NCI-H1105 treated with DMSO at 0.1 percent for 48 hours (cell line): ENCODE measurements at places on chromosomes 2 and 18.
A peak's percentile ranks its signal among the peaks of the same experiment; 100 is the strongest.

GRCh38 chr2:217223222-217223930, 363.5 kb upstream of the TNP1 start:
- no peak for DNase-seq

- no peak for DNase-seq
Measured at GRCh38 chr2:172093416-172094293, 8.3 kb downstream of the DLX1 start.

DNA sequence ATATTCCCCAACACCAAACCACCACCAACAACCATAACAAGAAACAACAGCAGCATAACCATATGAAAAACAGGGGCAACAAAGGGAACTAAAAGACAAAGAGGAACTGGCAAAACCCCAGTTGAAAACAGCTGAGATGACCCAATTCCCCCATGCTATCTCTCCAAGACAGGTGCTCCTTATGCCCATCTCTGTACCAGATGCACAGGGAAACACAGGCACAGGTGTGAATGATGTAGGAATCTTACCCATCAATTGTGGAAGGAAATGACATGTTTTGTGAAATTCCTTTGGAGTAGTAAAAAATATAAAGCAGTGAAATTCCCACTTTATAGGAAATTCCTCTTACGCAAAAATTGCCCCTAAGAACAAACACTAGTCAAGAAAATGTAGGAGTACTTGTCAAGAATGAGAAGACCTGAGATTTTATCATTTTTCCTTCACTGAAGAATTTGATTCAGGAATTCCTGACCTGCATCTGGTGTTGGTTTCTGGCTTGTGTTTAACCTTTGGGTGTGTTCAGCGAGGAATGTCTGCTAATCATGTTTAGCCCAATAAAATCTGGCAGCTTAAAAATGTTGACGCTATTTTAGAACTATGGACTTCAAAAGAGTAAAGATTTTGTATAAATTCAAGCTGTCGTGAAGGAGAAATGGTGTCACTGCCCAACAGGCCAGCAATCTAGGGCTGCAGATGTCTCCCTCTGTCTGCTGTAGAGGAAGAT, 67.7 kb upstream of the ARHGAP28 start:
- DNase-seq, result no peak

GRCh38 chr18:48129621-48130082, 199.2 kb upstream of the SMAD2 start:
- DNase-seq, result peak; percentile 44

DNA sequence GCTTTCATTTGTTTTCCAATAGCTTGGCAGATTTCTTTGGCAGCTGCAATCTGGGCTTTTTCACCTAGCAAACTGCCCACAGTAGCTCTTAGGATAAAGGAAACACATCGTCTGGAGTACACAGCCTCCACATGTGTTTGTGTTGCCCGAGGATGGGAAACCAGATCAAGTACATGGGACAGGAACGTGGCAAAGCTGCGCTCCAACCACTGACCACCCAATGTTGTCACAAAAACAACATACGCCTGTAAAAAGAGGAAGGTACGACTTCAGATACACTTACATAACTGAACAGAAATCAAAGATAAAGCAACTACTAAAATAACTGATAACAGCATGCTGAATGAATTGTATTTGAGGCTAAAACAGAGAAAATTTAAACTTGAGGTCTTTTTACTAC, 15.5 kb downstream of the HEATR5B start:
- DNase-seq, result no peak

DNA sequence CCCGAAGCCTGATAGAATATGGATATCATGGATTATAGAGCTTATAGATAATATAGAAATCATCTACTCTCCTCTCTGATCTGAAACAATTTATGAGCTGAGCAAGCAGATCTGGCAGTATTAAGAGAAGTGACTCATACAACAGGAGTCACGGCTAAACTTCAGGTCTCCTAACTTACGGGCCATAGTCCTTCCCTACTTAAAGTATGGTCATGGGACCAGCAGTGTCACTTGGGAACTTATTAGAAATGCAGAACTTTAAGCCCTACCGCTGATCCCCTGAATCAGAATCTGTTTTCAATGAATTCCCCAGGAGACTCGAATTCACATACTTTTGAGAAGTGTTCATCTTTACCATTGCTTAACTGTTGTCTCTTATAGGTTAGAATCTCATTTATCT, 195.7 kb upstream of the FANCL start:
- no peak for DNase-seq

DNA sequence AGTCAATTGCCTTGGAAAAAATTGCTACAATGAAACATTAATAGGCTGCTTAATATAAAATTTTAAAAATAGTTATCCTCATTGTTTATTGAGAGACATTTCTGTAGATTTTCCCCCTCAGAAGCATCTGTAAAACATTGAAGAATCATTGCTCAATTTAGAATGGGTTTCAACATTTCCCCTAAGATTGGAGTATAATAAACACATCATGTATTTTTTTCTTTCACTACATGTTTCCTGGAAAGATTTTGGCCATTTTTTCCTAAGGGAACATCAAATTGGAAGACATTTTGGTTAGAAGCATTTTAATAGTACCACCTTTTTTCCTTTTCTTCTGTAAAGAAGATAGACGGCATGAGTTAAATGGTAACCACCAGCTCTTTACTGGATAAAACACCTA, 443.2 kb upstream of the SPHKAP start:
- DNase-seq, result no peak

GRCh38 chr18:10013621-10014543, 100.1 kb downstream of the VAPA start:
- DNase-seq, result no peak

DNA sequence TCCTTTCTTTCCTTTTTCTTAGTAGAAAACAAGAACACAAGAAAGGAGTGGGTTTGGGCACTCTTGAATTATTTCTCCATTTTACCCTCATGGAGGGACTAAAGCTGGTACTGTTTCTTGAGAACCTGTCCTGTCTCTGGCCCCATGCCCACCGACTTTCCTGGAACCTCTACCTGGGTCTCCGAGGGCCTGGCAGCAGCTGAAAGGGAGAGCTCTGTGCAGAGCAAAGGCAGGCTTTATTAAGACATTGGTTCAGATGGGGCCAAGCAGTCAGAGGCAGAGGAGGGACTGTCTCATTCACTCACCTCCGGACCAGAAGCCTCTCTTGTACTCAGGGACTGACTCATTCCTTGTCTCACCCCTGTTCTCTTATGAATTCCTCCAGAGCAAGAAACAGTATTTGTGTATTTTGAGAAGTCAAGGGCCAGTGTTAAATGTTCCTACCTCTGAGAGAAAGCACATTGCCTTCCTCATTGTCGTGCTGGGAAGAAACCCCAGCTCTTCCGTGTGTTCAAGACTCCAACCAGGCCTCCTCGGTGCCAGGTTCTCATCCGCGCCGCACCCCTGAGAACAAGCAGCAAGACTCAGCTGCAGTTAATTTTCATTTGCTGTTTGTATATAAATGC, 201.9 kb upstream of the NT5C1B start:
- no peak for DNase-seq

- DNase-seq, result no peak
Measured at GRCh38 chr2:240174496-240174895, 34.0 kb upstream of the OTOS start.

DNA sequence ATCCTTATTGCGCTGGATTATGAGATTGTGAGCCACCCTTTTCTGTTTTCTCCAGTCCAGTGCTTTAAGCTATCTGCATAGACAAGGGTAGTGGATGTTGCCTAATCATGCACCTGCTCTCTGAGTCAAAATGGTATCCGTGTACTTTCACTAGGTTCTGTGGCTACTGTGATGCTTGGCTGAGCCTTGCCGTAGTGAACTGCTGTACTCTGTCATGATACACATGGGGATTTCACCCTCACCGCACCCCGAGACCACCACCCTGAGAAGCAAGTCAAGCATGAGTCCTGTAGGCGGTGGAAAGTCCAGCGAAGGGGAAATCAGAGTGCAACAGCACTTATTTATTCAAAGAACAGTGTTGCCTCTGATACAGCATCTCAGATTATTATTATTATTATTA, 55.0 kb downstream of the ARHGAP25 start:
- no peak for DNase-seq

- DNase-seq, result peak; percentile 23
Measured at GRCh38 chr2:19722531-19722971, 179.2 kb downstream of the TTC32 start.

- no peak for DNase-seq
Measured at GRCh38 chr2:40535972-40536371, 84.1 kb upstream of the SLC8A1 start.

DNA sequence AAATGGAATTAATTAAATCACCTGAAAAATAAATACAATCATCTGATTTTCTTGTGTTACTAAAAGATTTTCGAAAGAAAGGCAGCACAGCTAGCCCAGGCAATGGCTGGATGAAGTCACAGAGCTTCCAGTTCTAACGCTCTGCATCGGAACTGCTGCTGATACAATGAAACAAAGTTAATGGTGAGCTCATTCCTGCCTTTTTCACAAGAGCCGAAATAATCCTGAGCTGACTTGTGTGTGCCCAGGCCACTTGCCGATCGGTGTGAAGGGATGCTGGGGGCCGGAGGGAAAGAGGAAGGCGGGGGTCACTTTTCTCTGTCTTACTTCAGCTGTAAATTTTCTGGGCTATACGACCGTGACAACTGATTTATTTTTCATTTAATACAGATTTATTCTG, 149.5 kb downstream of the INO80D start:
- no peak for DNase-seq

DNA sequence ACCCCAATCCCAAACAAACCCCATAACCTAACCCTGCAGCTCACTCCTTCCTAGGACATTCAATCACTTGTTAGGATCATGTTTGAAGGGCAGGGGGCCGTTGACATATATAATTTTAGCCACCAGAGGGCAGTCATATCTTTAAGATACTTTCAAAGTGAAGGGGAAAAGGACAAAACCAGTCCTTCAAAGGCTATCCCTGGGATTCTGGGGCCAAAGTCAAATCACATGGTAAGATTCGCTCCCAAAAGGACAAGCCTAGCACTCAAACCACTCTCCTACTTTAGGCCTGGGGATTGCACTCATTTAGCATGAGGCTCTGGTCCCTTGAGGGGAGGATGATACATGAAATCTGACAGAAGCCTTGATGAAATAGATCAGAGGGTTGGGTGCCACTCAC, 44.6 kb downstream of the HAUS1 start:
- DNase-seq, result peak; percentile 52

- DNase-seq, result no peak
Measured at GRCh38 chr2:112006076-112006410, 49.0 kb upstream of the TMEM87B start.

GRCh38 chr18:50849419-50849821, 29.5 kb upstream of the ME2 start:
- DNase-seq, result no peak

DNA sequence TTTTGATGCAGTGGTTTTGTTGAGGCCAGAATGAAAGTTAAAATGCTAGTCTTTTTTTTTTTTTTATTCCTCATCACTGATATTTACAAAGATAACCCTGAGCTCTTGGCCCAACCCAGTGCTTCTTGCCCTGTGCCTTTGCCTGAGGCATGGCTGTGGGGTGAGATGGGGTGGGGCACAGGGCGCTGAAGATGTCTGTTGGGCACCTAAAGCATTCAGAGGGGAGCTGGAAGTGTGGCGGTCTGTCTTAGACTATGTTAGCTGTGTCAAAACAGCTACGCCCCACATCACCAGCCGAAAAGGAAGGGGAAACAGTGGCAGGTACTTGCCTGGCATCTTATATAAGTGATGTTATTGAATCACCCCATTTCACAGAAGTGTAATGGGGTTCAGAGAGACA, 20.7 kb downstream of the TOGARAM2 start:
- DNase-seq, result no peak

DNA sequence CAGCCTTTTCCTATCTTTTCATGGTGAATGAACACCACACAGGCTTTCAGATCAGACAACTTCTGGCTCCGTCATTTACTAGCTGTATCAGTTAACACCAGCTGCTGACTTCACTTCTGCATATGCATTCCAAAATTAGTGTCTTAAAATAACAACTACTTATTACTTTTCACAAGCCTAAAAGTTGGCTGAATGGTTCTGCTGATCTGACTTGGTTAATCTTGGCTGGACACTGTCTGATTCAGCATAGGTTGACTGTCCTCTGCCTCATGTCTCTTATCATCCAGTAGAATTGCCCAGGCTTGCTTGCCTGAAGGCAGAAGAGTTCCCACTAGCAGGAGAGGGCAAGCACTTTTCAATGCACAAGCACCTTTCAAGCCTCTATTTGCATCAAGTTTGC, 72.7 kb downstream of the MARCHF4 start:
- no peak for DNase-seq

GRCh38 chr2:41129988-41130387, 678.1 kb upstream of the SLC8A1 start:
- no peak for DNase-seq

DNA sequence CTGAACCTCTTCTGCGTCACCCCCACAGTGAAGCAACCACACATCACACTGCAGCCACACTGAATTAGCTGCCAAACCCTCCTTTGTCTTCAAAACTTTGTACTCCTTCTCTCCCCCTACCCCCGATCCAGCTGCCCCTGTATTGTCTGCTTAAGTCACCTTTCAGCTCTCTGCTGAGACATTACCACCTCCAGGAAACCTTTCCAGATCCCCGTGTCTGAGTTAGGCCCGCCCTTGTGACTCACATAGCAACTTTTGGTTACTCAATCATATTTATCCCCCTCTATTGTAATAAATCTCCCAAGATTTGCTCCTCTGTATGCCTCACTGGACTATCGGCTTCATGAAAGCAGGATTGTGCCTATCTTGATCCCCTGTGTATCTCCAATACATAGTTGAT, 82.8 kb upstream of the CDCA7 start:
- no peak for DNase-seq

DNA sequence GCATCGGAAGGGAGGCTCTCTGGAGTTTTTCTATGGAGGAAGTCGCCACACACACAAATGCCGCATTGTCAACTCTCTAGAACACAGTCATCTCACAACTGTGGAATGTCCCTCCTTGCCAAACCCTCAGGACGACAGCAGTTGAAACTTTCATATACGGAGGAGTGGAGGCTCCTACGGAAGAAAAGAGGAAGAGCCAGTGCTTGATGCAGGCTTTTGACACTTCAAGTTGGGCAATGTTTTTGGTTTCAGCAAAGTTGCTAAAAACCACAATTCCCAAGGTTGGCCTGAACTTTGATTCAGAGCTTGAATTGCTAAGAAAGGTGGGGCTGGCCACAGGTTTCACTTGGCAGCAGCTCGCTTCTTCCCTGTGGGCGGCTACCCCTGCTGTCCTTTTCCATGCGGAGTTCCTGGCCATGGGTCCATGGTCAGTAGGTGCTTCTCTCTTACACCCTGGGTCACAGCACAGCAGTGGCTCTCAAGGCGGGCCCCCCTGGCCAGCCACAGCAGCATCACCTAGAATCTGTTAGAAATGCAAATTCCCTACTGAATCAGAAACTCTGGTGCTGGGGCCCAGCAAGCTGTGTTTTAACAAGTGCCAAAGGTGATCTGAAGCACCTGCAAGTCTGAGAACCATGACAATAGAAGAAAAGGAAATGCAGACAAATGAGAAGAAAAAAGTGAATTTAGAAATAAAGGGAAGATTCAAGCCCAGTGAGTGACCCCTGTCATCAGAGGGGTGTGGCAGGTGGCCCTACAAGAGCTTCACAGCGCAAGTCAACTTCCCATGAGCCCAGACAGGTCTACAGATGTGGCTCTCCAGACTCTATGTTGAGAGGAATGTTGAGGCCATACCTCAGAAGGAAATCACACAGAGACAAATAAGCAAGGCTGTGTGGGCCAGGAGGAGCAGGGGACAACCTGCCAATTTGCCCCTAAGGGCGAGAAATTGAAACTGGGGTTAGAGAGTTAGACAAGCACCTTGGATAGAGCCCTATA, 856.4 kb downstream of the RNF144A start:
- no peak for DNase-seq

GRCh38 chr2:207913772-207914358, 111.5 kb downstream of the PLEKHM3 start:
- DNase-seq, result no peak

- no peak for DNase-seq
Measured at GRCh38 chr18:24810561-24811305, 350.3 kb downstream of the HRH4 start.
